ENCODE measurements at places on chromosomes 6 and 20.
A peak's percentile ranks its signal among the peaks of the same experiment; 100 is the strongest.

DNA sequence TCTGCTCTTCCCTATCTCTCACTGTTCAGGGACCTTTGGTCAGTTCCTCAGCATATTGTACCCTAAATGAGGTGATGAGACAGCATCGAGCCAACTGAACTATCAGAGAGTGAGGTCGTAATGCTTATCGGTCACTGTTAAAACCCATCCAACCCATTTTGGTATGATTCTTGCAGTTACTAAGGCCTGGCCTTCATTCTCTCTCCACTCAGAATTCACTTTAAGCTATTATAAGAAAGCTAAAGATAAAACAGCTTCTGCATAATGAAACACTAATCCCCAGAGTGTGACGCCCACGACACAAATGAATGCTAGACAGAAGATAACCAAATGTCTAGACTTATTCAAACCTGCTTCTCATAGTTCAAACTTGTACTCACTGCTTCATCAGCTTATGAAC is 175.8 kb downstream of the GMPR start:
- no peak for DNase-seq

- no peak for DNase-seq
Measured at GRCh38 chr6:158819977-158820622, 932 bp upstream of the EZR start.

DNA sequence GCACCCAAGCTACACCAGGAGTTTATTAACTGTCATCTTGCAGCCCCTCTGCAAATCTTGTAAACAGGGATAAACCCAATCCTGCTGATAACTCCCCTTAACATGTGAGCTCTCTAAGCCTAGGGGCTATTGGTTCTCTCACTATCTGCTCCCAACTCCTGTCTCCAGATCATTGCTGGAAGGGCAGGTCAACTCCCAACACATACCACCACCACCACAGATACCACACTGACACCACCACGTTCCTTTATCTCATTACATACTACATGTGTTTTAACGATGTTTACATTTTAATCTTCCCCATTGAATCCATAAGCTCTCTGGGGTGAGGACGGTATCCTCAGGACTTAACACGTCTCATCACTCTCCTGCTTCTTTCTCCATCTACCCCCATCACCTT is 51.8 kb downstream of the SIM1 start:
- no peak for DNase-seq

GRCh38 chr20:60249436-60249835 is 291.2 kb downstream of the CDH26 start:
- no peak for DNase-seq

- no peak for DNase-seq
Measured at GRCh38 chr20:22499515-22500166, 84.7 kb downstream of the FOXA2 start.

DNA sequence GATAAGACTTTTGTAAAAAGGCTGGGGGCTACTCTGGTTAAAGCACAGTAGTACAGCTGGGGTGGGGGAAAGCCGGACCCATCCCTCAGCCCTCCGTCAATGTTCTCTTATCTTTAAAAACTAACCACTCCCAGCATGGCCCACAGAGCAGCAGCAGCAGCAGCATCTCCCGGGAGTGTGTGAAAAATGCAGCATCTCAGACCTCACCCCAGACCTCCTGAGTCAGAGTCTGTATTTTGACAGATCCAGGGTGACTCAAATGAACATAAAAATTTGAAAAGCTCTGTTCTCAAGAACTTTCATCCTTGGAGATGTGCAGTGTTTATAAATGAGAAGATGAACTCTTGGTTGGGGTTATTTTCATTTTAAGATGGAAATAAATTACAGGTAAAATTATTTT is 277.7 kb upstream of the ECI2 start:
- no peak for DNase-seq

DNA sequence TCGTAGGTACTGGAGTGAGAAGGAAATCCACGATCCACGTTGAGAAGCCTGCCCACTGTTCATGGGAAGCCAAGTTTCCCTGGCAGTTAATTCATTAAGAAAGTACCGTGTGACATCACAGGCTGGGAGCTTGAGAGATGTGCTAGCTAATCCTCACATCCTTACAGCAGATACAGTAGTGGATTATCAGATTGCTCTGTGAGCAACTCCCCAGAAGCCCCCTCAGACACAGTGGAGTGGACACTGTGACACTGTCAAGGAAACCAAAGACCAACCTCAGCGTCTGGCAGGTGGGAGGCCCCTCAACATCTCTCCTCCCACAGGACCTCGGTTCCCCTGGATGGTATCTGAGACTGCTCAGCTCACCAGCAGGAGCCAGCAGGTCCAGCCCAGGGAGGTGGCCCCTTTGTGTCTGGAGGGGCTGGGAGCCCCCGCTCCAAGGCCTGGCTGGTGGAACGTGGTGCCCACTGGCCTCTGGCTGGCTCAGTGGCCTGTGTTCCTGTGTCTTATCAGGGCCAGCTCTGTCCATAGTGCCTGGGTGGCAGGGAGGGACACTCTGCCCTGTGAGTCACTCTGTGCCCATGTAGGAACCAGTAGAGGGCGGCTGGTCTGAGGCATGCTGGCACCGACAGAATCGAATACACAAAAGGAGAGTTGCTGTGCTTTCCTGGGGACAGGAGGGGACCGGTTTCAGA is 7.2 kb downstream of the PYGB start:
- no peak for DNase-seq

GRCh38 chr6:83069633-83070032 is 2.2 kb downstream of the DOP1A start:
- no peak for DNase-seq

DNA sequence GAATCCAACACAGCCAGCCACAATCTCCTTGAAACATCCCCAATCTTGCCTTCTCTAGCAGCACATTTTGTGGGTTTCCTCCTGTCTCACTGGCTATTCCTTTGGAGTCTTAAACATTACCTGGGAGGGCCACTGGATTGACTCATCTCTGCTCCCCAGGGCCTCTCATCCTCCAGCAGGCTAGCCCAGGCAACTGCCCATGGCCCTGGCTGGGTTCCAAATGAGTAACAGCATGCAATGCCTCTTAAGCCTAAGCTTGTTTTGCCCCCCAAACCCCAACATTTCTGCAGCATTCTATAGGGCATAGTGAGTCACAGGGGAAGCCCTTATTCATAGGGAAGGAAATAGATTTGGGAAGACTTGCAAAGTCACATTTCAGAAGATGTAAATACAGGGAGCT is 204.9 kb downstream of the FOXA2 start:
- no peak for DNase-seq

DNA sequence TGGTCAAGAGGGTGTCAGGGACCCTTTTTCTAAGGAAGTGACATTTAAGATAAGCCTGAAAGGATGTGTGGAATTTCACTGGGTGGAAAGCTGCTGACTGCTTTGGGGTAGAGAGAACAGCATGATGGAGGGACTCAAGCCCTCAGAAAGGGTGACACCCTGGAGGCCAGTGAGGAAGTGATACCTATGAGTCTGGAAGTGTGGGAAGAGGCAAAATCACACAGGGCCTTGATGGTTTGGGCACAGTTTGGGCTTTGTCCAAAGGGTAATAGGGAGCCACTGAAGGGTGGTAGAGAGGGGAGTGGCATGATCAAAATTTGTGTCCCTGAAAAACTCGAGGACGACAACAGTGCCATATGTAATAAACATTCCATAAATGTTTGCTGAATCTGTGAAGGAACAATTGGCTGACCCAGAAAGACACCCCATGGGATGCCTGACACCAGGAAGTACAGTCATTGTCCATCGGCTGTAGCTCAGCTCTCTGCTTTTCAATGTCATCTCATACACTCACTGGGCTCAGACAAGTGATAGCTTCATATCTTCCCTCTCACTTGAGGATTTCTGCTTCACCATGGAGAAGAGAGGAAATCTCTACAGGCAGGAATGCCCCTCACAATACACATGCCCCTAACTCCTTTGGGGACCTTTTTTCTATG is 21.3 kb downstream of the CASS4 start:
- DNase-seq: no peak

DNA sequence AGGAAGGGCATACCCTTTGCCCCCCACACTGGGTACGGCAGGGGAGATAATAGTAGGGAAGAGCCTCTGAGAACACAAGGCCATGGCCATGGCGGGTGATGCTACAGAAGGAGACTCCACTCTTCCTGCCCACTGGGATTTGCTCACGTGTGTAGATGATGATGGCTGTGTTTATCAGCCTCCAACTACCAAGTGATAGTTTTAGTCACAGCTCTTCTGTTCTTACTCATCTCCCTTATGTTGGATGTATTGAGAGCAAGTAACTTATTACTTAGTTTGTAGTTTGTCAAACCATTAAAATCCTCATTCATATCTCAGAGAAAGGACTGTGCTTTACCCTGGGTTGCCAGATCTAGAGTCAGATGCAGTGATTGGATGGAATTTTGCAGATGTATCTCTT is 66.0 kb downstream of the CDH26 start:
- DNase-seq: no peak

DNA sequence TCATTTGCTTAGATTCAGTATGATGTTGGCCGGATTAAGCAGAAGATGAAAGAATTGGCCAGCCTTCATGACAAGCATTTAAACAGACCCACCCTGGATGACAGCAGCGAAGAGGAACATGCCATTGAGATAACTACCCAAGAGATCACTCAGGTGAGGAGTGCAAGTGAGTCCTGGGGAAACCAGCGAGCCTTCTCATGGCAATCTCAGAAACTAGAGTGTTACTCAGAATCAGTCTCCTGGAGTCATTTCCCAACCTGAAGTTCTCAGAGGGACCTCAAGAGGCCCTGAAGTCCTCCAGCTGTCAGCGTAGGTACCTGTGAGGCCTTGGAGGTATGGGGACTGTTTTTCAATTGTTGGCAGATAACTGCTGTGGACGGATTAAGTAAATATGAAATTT is 16.9 kb downstream of the STX16 start:
- DNase-seq: no peak

GRCh38 chr6:66986940-66987339 is 1279.9 kb upstream of the EYS start:
- DNase-seq: no peak

- DNase-seq: no peak
Measured at GRCh38 chr20:17810847-17811627, 111.3 kb downstream of the BANF2 start.

- peak; percentile 4 for DNase-seq
Measured at GRCh38 chr20:57350081-57350710, 859 bp upstream of the RAE1 start.

DNA sequence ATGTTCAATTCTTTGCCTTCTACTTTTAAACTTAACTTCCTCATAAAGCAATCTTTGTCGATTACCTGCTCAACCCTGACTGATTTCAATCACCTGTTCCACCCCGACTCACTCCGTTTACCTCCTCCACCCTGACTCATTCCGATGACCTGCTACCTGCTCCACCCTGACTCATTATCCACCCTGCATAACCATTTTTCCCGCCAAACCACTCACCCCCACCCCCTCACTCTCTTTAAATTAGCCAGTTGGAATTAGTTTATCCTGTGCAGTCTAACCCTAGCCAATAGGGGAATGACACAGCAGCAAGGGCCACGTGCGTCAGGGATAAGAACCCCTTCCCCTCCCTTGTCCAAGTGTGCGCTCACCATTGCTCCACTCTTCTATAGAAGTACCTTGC is 56.7 kb upstream of the MRAP2 start:
- no peak for DNase-seq

DNA sequence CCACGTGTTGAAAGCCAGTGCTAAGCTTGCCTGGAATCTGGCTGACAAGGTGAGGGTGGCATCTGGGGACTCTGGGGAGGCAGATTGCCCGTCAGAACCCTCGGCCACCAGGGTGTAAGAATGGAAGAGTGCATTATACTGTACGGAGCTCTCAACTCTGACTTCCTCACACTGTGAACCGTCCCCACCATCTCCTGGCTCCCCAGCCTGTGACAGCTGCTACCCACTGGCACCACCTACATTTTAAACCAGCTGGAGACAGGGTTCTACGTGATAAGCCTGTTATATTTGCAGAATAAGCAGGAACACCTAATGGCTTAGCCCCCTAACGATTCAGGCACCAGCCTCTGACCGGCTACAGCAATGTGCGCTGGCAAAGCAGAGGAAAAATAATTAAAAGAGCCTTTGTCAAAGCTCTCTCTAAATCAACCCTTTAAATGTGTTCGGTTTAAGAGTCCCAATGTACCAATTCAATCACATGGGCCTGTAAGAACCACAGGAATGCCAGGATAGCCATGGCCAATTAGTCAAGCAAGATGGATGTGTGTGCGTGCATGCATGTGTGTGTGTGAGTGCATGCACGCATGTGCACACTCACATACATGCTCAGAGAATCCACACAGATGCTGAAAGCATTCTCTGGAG is 89.1 kb upstream of the TAB2 start:
- DNase-seq: no peak
